NCI-H146 (cell line): ENCODE measurements at places on chromosomes 2 and 18.

GRCh38 chr18:76232779-76233178 is 262.3 kb downstream of the ZNF516 start:
- DNase-seq: no peak

GRCh38 chr18:59783138-59783537 is 85.9 kb upstream of the CCBE1 start:
- peak; percentile 68 for DNase-seq

GRCh38 chr18:37524498-37525261 is 40.9 kb downstream of the CELF4 start:
- peak; percentile 92 for DNase-seq

DNA sequence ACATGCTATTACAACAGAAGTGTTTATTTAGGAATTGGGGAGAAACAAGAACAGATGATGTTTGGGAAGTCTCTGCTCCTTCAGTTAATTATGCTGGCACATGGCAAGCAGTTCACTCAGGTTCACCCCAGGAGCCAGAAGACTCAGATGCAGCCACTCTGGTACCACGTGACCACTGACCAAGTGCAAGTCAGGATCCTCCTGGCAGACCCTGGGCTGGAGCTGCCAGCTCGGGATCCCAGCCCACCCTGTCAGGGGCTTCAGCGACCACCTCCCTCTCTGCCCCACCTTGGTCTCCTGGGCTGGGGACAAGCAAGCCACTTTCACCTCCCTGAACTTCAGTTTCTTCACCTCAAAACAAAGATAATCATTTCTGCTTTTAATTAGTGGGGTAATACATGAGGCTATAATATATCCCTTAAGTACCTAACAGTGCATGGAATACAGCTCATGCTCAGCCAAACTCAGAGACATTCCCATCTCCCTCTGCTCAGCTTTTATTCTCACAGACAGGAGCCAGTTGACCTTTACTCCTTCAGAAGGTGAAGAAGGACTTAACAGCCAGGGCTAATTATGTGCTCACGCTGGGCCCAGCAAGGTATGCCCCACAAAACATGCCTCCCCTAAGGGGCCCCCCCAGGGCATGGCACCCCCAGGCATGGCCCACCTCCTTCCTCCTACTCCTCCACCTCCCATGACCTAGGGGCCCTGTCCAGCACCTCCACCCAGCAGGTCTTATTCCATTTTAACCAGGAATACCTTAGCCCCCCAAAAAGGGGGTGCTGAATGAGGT is 11.8 kb downstream of the CRACDL start:
- DNase-seq: no peak

DNA sequence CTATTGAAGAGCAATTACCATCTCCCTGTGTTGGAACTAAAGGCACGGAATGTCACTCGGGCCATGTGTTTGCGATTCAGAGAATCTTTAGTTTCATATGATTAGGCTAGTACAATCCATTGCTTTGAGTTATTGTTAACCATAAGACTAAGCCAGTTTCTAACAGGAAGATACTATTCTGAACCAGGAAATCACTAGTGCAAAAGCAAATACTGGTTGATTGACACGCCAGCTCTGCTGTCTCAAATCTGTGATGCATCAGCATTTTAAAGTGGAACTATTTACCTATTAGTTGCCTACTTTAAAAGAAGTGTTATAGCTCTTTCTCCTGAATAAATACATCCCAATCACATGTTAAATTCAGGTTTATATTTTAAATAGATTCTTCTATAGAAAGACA is 61.9 kb downstream of the AFTPH start:
- DNase-seq: no peak

DNA sequence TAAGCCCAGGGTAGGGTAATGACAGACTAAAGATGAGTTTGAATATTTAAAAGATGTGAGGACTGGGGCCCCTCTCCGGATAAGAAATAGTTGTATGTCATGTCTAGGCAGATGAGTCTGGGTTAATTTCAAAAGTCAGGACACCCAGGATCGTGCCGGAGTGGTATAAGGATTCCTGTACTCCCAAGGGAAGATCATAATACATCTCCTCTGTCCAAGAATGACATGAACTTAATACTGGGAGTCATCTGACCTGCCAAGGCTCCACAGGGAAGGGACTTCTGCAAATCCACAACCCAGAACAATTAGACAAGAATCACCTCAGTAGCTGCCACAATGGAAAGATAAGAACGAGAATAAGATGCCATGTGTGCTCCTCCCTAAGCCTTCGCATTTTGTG is 17.1 kb downstream of the RPRM start:
- DNase-seq: no peak

DNA sequence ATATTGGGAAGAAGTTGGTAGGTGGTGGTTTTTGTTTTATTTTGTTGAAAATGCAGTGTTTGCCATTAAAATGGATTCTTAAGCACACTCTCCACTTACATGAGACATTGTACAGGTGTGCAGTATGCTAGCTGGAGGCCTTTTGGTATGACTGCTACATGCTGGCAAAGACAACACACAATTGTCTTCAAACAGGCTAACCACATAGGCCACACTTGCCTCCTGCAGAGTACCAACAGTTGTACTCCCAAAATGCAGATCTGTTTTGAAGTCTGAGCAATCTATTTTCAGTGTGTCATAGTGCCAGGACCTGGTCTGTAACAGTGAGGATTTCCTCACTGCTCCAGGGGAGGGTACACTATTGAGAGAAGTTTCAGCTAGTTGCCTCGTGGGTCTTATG is 213.6 kb downstream of the ZRANB3 start:
- peak; percentile 49 for DNase-seq

DNA sequence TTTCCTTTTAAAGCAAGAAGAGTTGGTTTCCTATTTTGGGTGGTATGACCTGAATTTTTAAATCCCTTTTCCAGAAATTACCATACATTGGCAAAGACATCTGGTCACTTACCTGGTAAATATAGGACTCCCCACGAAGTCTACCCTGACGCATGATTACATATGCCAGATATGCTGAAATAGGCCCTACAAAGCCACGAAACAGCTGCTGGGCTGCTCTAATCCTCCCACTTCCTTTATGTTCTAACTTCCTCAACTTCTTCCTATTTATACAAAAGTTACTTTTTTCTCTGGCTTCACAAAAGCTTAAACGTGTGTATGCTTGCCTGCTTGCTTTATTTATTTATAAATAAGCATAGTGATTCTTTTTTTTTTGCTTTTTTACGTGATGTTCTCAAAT is 186.0 kb upstream of the EPHA4 start:
- DNase-seq: no peak

- DNase-seq: no peak
Measured at GRCh38 chr2:24771061-24771460, 22.1 kb downstream of the PTRHD1 start.

- no peak for DNase-seq
Measured at GRCh38 chr2:46342566-46343315, 45.5 kb downstream of the EPAS1 start.

GRCh38 chr2:25056098-25056821 is 14.4 kb downstream of the EFR3B start:
- DNase-seq: peak; percentile 36
